ENCODE measurements at places on chromosomes 11 and 22.

DNA sequence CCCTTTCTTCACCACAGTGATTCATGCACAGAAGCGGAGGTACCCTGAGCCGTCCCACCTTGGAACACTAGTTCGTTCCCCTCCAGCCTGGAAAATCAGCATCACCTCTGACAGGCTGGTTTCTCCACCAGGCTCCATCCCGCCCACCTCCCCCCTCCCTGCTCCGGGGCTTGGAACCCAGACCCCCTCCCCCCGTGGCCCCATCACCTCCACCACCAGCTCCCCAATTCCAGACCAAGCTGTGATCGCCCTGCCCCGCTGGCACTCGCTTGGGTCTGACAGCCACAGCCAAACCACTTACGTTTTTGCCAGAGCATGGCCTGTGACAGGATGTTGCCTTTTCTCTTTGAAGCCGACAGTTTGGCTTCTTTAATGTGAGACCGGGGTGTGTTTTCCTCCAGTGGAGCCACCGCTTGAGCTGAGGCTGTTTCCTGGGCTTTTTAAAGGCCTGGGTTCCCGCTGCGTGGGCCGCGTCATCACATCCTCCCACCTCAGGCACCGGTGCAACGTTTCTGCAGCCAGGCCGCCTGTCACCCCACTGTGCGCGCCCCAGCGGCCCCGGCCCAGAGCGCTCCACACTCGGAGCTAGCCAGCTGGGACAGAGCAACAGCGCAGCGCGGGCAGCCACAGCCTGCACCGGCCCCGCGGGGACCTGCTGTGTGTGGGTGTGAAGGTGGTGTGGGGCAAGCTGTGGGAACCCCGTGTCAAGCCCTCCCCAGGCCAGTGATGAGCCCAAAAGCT, at the start of gene POU2AF1:
POU2AF1 (minus strand) TSS at position 415 of the 741 bp plus-strand sequence; CDS start at position 317, 98 bp downstream.
- peak; percentile 66 for DNase-seq

DNA sequence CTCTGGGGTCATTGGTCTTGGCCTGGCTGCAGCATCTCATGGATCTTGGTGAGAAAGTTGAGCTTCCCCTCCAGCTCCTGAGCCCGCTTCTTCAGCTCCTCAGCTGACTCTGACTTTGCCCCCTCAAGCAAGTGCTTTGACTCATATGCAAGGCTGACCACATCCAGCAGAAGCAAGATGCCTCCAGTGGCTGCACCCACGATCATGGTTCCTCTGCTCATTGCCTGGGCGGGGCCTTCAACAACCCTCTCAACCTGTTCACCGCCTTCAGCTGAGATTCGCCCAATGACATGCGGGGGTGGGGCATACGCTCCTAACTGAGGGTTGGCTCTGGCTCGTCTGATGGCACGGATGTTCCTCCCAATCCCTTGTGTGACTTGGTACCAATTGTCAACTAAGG, 11.9 kb downstream of the APOL2 start:
- DNase-seq = peak; percentile 11

DNA sequence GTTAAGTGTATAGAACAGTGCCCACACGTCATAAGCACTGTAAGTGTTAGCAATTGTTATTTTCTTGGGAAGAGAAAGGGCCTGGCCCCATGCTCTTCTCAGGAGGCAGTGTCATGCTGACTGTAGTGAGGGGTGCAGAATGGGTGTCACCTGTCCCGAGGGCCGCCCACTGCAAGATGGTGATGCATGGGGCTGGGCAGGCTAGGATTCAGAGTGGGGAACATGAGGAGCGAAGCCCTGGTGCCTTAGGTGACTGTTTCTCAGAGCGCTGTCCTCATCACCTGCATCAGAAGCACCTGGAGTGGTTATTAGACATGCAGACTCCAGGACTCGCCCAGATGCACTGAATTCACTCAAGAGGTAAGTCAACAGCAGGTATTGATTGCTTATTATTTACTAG, 101.0 kb upstream of the PARVA start:
- no peak for DNase-seq

DNA sequence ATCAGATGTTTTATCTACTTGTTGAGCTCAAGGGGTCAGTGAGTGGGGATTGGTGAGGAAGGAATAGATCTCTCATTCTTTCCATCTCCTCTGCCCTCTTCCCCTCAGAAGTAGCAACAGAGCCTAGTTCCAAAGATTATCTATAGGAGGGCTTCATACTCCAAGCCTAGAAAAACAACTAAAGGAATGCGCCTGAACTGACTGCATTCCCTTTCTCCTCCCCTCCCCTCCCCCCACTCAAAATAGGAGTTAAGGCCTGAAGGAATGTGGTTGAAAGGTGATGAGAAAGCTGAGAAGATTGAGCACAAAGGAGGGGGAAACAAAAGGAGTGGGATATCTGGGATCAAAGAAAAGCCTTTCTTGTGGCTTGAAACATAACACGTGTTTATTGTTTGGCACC, 10.5 kb downstream of the EMSY start:
- no peak for DNase-seq

DNA sequence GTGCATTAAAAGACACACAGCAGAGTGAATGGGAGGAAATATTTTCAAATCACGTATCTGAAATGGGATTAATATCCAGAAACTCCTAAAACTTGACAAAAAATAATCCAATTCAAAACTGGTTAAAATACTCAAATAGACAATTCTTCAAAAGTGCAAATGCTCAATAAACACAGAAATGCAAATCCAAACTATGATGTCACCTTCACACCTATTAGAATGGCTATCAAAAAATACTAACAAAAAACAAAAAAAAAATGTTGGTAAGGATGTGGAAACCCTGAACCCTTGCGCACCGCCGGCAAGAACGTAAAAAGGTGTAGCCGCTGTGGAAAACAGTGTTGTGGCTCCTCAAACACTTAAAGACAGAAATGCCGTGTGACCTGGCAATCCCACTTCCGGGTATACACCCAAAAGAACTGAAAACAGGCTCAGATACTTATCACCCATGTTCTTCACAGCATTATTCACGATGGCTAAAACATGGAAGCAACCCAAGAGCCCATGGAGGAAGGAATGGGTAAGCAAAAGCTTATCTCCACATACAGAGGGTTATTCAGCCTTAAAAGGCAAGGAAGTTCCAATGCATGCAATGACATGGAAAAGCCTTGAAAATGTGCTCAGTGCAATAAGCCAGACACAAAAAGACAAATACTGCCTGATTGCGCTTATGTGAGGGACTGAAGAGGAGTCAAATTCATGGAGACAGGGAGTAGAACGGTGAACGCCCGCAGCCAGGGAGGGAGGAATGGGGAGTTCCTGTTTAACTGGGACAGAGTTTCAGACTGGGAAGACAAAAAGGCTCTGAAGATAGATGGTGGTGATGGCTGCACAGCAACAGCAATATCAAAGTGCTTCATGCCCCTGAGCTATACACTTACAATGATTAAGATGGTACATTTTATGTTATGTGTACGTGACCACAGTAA, 19.6 kb downstream of the BRD1 start:
- peak; percentile 31 for DNase-seq

Data from activated T-cell treated with anti-CD3 and anti-CD28 coated beads, Interleukin-2, amount 50 U/mL, for 72 hours (primary cell).